ENCODE measurements at places on chromosomes 12 and 14.

DNA sequence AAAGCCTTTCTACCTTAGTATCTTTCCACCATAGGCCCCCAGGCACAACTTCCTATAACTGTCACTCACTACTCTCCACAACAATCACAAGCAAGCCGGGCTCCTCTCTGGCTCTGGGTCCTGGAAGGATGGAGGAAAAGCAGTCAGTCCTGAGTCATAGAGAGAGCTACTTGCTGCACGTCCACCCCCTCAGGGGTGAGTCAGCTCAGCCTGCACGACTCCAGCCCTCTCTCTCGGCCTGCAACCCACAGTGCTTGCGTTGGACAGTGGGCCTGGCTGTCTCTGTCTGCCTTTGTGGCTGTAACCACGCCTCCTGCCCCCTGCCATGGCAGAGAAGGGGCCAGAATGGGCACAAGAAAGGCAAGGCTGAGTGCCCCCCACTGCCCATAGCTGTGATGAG is 154.1 kb upstream of the FKBP4 start:
- DNase-seq = peak; percentile 92

GRCh38 chr12:85468356-85469157 is 188.5 kb downstream of the ALX1 start:
- DNase-seq = no peak

- no peak for DNase-seq
These were observed 15.6 kb downstream of the BRF1 start for GRCh38 chr14:105285174-105285573.

DNA sequence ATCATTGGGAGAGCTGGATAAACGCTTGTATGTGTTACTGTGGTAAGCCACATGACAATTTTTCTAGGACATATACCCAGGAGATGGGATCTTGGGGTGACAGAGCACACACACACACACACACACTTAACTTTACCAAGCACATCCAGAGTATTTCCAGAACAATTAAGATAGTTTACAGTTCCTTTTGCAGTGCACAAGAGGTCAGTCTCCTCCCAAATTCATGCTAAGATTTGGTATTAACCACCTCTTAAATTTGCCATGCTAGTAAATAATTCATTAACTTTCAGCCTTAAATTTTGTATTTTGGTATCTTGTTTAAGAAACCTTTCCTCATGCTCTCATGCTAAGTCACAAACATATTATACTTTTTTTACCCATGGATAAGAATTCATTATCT is 33.9 kb upstream of the LIMA1 start:
- no peak for DNase-seq

DNA sequence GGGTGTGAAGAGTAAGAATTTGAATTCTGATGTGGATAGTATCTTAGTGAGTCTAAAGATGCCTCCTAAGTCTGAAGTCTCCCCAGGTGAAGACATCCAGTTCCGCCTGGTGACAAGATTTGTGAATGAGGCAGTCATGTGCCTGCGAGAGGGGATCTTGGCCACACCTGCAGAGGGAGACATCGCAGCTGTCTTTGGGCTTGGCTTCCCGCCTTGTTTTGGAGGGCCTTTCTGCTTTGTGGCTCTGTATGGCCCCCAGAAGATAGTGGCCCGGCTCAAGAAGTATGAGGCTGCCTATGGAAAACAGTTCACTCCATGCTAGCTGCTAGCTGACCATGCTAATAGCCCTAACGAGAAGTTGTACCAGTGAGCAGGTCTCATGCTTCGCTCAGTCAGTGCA is 24.6 kb upstream of the AICDA start:
- no peak for DNase-seq

GRCh38 chr14:52902971-52903619 is 47.8 kb downstream of the FERMT2 start:
- DNase-seq = no peak

- no peak for DNase-seq
These were observed 54.9 kb upstream of the SCN8A start for GRCh38 chr12:51536159-51536558.

DNA sequence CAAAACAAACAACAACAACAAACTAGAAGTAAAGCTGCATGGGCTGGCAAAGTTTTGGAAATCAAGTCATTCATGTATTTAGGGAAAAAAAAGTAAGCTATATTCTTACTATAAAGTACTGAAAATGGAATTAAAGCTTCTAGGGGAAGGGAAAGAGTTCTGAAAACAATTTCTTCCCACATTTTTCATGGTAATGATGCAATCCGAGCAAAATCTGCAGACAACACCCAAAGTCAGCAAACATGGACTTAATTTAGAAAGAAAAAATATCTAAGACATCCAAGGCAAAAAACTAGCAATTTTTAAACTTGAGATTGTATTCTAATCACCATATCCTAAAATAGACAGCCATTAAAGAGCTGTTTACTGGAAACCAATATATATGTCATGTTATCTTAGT is 86.3 kb downstream of the LRP6 start:
- no peak for DNase-seq

DNA sequence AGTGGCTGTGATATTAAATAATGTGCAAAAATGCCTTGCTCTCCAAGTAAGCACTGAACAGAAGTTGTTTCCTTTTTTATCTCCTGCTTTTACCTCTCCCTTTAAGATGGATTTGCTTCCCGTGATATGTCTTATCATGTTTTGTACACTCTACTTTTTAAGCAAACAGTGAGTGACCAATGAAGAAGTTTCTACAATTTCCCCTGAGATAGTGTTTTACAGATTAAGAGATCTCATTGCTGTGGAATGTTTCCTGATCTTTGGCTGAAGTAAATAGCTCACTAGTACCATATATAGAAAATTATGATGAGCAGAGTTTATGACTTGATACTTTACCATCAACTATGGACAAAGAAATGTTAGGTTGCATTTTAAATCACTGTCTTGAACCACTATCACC is 184.8 kb upstream of the PDE3A start:
- DNase-seq = no peak

GRCh38 chr14:87351007-87351406 is 642.0 kb downstream of the GALC start:
- DNase-seq = no peak
